ENCODE measurements at places on chromosomes 5 and 9.

DNA sequence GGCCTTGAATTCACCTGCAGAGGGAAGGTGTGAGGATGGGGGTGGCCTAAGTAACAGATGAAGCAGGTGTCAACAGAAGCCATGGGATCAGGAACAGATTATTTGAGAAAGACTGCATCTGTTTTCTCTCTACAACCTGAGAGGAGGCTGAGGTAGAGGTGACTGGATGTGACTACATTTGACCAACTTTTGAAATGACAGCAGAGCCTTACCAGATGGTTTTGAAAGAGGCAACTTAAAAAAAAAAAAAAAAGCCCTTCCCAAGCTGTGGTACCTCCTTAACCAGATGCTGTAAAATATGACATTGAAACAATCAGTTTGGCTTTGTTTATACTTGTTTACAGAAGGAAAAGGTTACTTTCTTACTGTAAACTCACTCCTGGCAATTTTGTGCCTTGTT, 108.6 kb downstream of the TRIO start:
- no peak for DNase-seq

DNA sequence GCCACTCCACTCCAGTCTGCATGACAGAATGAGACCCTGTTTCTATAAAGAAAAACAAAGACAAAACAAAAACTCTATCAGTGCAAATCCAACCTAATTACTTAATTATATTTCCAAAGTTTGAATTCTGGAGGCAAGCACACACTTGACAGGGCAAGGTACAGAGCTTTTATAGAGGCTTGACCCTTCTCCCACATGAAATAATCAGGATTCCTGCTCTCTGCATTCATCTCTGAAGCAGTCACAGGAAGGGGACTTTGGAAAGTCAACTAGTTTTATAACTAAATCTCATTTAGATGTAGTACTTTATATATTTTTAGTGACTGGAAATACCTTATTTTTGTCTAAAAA, 91.9 kb upstream of the CHD1 start:
- no peak for DNase-seq

DNA sequence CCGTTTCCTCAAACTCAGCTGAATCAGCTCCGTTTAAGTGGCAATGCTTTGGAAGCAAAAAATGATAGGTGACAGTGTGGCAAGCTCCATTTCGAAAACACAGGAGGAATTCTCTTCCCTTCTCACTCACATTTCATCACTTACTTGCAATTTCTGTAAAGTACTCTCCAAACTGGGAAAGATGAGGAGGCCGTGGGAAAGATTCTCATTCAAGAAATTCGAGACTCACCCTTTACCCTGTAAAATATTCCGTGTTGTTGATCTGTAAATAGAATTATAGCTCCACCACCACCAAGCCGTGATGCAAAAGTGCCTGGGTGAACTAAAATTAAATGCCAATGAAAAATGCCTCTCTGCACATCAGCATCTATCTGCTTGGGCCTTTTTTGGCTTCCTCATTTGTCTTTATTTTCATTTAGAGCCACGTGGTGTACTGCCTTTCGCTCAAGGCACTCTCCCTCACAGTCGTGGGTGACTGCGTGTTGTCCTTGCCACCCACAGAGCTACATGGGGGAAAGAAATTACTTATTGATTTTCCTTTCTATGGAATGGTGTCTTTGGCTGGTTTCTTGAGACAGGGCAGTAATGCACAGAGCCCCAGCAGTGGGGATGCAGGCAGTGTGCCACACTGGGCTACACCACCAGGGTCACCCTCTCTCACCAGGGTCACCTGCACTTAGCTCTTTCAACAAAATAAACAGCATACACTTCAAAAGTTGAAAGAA, 289.3 kb upstream of the TAS2R1 start:
- no peak for DNase-seq

DNA sequence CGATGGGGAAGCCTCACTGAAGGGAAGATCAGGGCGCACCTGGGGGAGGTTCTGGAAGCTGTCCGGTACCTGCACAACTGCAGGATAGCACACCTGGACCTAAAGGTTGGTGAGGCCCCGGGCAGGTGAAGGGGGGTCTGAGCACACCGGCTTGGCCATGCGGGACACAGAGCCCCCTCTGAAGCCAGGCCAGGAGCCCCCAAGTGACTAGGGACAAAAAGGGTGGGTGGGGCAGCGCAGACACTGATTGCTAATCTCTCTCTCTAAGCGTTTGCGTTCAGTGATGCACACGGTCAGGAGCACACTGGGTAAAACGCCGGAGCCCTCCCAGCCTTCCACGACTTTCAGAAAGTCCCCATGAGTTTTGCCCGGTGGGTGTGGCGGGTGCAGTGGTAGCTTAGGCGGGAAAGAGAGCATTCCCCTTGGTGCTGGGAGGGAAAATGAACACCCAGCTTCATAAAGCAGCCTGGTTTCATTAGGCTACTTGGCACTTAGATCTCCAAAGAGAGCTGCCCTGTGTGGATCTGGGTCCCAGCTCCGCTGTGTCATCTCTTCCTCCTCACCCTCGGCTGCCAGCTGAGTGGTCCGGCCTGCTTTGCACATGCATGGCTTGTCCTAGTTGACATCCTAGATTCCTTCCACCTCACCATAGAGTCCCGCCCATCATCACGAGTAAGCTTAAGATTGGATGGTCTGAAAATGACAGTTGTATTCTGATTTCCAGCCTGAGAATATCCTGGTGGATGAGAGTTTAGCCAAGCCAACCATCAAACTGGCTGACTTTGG, 74.2 kb upstream of the OTULINL start:
- DNase-seq = no peak

DNA sequence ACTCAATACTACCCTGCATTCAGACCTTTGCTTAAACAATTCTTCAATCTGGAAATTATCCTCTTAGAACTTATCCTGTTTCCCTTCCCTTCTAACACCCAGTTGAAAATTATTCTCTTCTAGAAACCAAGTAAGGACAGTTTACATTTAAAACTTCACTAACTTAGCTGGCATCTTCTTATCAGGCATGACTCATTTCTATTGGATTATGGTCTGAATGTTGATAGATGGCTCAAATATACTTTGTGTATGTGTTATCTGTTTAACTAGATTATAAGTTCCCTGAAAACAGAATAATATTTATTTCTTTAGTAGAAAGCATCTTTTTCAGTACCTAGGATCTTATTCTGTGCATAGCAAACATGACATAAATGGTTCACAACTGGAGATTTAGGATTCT, 161.9 kb downstream of the PPP2R2B start:
- no peak for DNase-seq

GRCh38 chr5:53820802-53821171, 260.3 kb downstream of the NDUFS4 start:
- DNase-seq = no peak

DNA sequence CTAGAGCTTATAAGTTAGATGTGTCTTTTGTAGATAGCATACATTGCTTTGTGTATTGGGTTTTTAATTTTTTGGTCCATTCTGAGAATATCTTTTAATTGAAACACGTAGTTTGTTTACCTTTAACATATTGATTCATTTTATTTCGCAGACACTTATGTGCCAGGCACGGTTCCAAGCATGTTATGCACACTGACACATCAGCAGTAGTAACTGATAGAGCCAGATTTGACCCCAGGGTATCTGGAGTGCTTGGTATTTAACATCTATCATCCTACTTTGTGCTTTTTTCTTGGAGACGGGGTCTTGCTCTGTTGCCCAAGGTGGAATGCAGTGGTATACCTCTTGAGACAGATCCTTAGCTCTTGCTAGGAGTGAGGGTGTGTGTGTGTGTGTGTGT, 71.9 kb downstream of the USP20 start:
- DNase-seq = no peak

DNA sequence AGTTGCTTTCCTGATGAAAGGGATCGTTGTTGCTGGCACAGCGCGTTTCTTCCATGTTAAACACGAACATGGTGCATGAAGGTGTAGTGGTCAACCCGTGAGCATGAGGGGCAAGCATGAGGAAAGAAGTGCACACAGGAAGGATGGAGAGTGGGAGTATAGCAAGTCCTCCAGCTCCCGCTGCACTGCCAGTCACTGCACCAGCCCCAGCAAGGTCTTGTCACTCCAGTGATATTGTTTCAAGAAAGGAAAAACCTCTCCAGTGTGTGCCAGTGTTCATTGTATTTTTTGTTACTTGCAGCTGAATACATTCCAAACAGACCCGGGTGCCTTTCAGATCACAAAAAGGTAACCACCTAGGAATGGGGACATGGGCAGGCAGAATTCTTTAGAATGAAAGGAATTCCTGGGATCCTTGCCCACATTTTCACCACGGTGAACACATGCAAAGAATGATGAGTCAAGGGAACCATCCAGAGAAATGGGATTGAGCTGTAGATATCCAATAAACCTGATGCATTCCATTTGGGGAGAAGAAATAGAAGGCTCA, 186.3 kb downstream of the AOPEP start:
- DNase-seq = no peak
